NCI-H1417 (cell line): ENCODE measurements at places on chromosomes 6 and 20.
A peak's percentile ranks its signal among the peaks of the same experiment; 100 is the strongest.

- DNase-seq = no peak
Measured at GRCh38 chr20:8562356-8562755, 430.3 kb downstream of the PLCB1 start.

GRCh38 chr6:1124885-1125284 is 187.0 kb upstream of the FOXQ1 start:
- no peak for DNase-seq

DNA sequence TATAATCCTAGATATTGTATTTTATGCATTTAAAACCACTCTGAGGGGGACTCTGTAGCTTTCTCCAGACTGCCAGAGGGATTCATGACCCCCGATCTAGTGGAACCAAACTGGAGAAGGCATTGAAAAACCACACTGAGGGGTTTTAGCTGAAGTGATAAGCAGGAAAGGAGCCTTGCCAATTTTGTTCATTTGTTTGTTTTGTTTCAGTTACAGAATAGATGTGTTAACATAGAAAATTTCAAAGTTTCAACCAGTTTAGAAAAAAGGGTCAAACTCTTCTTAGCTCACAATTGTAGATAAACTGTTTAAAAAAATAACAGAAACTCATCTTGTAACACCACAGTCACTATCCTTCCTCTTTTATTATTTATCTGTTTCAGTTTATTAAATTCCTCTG is 19.8 kb downstream of the TAB2 start:
- DNase-seq = no peak

- no peak for DNase-seq
Measured at GRCh38 chr6:169803816-169804340, 52.5 kb downstream of the ERMARD start.

- no peak for DNase-seq
Measured at GRCh38 chr20:1875762-1876161, 19.4 kb upstream of the SIRPA start.

- DNase-seq = no peak
Measured at GRCh38 chr6:146697921-146698320, 99.1 kb downstream of the ADGB start.

- DNase-seq = no peak
Measured at GRCh38 chr6:134199848-134200606, 117.9 kb downstream of the SGK1 start.

GRCh38 chr20:5570452-5570851 is 179.7 kb upstream of the SHLD1 start:
- DNase-seq = no peak

DNA sequence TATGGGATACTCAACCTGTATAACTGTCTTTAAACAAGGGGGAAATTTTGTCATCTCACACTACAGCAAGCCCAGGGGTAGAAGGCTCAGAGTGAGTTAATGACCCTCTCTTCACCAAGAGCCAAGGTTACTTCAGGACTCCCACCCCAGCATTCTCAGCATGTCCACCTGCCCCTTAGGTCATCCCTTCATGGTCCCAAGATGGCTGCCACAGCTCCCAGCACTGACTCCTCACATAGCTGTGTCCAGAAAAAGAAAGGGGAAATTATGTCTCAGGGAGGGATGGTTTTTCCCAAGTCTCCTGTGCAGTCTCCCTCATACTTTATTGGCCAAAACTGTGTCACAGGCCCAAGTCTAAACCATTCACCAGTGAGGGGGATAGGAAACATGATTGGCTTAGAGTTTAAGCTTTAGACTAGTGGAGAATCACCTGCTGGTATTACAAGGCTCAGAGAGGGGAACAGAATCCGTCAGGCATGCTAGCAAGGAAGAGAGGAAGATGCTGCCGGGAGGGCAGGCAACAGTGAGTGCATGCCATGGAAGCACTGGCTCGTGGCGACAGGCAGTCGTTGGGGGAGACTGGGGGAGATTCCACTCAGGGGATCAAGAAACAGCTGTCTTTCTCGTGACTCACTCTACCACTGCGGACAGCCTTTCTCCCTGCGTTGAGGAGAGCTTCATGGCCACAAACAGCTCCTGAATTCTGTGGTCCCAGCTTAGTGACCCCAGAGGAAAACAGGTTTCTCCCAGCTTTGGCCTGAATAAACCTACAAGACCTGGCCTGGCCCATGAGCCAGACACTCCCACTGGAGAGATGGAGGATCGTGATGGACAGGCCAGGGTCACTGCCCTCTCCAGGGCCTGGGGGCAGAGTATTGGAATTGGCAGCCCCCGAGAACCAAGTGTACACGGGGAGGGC is 37.2 kb downstream of the HM13 start:
- no peak for DNase-seq

- DNase-seq = no peak
Measured at GRCh38 chr6:36893976-36894932, 8.5 kb downstream of the C6orf89 start.

DNA sequence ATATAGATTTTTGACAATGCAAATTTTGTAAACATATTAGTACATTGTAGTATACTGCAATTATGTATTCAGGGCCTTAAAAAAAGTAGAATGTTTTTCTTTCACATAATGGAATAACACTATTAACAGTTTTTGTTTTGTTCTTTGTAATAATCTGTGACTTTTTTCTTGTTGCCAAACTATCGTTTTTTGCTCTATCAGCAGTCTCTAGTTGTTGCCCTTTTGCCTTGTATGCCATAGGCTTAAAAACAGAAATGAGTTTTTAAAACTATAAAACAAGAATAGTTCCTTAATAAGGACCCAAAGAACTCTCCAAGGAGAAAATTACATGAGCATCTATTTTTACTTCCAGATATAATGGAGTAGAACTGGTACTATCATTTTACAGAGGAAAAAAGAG is 29.5 kb downstream of the REPS1 start:
- DNase-seq = no peak

- no peak for DNase-seq
Measured at GRCh38 chr20:24781418-24781980, 167.6 kb upstream of the CST7 start.

GRCh38 chr6:1297746-1298145 is 14.2 kb upstream of the FOXQ1 start:
- no peak for DNase-seq

- peak; percentile 47 for DNase-seq
Measured at GRCh38 chr20:11352041-11352440, 565.7 kb upstream of the BTBD3 start.

DNA sequence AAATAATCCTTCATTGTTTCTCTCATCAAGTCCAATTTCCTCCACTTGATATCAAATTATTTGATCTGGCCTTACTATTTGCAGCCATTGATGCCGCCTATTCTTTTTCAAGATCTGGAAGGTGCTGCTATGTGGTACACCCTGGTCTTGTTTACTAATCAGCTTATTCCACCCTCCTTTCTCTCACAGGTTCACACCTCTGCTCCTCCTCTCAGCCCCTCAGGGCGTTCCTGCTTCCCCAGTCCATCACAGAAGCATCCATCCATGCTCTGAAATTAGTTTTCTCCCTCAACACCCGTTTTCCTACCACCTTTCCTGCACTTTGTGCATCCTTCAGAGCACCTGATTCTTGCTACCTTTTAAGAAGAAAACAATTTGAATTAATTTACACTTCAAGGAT is 183.6 kb downstream of the EPHA7 start:
- no peak for DNase-seq

DNA sequence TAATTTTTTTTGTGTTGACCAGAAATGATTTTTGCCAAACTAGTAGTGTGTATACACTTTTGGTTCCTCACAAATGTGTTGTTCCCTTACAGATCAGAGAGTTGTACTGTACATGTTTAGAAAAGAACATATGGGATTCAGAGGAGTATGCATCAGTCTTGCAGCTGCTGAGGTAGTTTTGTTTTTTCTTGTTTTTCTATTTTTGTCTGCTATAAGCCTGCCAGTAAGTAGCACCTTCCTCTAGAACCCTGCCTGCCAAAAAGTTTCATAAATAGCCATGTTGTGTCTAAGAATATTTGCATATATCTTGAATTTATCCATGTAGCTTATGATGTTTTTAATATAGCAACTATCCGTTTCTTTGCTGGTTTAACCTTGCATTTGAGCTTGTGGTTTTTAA is 46.4 kb downstream of the ORC3 start:
- DNase-seq = no peak

- no peak for DNase-seq
Measured at GRCh38 chr6:161200610-161201370, 73.1 kb downstream of the AGPAT4 start.

GRCh38 chr6:31175971-31176370 is 5.5 kb upstream of the POU5F1 start:
- DNase-seq = no peak

DNA sequence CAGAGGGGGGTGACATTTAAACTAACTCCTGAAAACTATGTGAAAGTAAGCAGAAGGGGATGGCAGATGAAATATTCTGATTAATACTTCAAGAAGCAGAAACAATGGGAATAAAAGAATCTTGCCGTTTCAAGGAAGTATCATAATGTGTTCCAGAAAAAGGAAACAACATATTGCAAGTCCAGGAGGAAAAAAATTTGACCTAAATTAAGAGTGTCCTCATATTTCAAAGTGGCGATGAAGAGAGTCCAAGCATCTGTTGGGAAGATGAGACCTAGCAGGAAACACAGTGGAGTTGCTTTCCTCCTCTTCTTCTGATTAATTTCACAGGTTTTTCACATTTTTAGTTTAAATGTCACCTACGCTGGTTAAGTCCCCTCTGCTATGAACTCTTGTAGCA is 45.6 kb upstream of the TNFAIP3 start:
- no peak for DNase-seq

- no peak for DNase-seq
Measured at GRCh38 chr6:142827369-142827768, 117.6 kb downstream of the HIVEP2 start.

GRCh38 chr20:52752023-52752422 is 220.1 kb upstream of the TSHZ2 start:
- no peak for DNase-seq

DNA sequence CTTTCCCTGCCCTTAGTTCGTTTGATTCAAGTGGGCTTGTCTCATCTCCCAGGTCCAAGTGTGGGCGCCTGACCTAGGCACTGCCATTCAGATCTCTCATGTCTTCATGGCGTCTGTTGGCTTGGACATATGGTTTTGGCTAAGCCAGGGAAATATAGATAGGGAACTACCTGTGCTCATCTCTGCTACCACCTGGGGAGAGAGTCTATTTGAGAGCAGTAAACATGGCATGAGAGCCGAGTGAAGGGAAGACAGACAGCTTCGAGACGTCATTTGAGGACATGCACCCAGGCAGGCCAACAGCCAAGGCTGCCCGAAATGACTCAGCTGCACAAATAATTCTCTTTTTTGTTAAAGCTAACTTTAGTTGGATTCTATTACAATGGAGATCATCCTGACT is 370.7 kb upstream of the AGPAT4 start:
- no peak for DNase-seq

DNA sequence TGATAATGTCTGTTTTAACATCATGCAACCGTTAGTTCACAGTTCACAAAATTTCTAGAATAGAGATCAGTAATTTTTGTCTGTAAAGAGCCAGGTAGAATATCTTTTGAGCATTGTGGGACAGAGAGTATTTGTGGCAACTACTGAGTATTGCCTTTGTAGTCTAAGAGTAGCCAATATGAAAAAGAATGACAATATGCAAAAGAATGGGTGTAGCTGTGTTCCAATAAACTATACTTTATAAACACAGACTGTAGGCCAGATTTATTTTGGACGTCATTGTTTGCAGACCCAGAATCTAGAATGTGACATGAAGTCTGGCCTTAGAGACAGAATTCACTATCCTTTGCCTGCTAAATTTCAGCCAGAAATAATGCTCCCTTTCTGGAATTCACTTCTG is 694.1 kb upstream of the MMS22L start:
- no peak for DNase-seq

DNA sequence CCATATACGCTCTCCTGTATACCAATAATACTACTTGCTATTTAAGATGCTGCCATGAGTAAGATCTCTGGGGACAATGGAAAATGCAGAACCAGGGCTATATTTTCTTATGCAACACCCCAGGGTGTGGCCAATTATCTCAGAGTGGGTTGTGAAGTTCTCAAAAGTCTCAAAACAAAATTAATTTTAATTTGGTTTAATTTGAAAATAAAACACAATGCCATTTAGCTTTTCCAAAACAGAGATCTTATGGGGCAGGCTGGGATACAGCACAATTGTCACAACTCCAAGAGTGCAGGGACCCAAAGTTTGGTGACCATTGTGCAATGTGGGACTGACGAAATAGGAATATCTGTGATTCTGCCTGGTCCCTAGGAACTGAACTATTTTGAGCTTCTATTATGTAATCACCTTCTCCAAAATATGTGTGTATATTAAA is 43.1 kb downstream of the MBOAT1 start:
- no peak for DNase-seq

DNA sequence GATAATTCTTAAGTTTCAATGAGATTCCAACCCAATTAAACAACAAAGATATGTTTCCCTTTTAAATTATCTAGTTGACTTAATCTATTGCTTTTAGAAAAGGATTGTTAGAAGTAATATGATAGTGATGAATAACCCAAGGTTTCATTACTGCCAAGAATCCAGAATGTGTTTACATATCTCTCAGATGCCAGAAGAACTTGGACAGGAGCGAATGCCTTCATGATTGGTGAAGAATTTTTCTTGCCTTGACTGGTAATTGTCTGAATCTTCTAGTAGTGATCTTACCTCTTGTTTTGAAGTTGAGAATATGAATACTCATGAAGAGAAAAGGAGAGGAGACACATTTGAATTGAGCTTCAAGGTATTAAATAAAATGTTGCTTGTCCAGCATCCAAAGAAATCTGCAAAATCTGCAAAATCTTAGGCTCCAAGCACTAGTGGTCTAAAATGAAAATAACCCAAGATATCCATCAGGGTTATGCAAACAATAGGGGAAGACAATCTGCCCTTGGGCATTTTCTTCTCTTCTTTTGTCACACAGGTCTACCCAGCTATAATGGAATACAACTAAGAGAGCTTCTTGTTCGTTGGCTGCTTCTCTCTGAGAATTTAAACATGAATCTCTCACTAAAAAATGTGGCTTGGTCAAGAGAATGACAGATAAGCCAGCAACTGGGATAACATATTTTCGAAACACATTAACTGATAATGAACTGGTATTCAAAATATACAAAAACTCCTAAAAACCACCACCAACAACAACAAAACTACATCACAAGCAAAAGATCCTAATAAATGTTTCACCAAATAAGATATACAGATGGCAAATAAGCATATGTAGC is 928.9 kb downstream of the EYS start:
- DNase-seq = no peak

DNA sequence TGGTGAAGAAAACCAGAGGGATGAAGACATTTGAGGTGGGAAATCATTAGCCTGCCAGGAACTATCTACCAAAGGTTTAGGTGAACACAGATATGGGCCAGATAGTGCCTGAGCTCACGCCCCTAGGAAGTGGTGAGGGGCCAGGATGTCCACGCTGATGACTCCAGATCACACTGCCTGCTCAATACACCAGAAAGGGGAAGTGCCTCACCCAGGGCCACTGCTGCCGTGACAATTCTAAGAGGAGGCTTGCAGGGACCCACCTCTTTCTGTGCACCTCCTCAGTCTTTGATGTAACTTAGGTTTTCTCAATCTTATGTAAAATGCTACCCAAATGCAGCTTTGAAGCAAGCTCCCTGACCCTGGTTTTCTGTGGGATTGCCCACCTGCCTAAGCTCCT is 5.4 kb upstream of the RAB44 start:
- DNase-seq = no peak
